ENCODE measurements at places on chromosomes 12 and 14.

GRCh38 chr12:6358881-6359280 is 16.5 kb downstream of the SCNN1A start:
- DNase-seq, result no peak

DNA sequence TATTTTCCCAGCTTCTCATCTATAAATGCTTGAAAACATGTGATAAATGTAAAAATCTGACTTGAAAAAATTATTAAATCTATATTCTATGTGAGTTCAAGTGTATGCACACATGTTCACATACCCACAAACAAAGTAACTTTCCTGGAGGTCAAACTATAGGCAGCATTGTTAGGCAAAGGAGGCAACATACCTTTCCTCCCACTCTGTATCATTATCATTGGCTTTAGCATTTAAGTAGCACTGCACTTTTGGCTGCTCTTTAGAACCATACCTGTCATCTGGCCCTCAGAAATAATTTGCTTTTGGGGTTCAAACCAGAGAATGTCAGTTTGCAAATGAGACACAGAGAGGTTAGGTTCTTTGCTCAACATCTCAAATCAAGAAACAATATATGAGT is 102.4 kb upstream of the CCDC196 start:
- no peak for DNase-seq

DNA sequence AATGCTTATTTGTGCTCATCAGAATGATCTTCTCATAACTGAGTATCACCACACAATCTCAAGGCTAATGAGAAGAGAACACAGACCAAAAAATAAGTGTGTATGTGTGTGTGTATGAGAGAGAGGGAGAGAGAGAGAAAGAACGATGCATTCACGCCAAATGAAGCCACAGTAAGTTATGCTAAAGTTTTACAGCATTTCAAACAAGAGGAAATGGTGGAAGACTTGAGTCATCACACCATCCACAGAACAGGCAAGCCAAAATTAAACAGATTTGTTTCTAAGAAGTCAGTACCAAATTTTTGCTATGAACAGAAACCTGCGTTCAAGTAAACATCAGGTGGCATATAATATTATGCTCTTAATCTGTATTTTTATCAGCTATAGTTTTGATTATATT is 141.2 kb downstream of the MED13L start:
- peak; percentile 83 for DNase-seq

DNA sequence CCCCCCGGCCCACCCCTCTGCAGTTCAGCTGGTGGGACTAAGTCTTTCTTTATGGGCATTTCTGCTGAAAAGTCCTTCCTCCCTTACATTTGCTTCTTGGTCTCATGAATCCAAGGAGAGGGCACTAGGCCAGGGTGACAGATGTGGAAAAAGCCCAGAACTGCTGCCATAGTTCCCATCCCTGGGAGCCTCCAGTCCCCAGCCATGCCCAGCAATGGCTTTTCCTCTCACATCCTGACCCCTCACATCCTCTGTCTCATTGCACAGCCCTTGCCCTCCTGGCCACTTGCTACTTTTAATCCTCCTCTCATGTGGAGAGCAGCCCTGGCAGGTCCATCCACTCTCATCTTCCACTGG is 122.5 kb downstream of the ZFP36L1 start:
- peak; percentile 47 for DNase-seq

DNA sequence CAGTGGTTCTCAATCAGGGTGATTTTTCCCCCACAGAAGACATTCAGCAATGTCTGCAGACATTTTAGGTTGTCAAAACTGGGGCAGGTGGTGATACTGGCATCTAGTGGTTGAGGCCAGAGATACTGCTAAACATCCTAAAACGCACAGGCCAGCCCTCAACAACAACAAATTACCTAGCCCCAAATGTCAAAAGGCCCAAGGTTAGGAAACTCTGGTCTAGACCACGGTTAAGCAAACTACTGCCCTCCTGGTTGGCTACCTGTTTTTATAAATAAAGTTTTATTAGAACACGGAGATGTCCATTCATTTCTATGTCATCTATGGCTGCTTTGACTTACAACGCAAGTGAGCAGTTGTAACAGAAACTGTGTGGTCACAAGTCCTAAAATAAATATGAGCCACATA is 186.7 kb downstream of the EFCAB11 start:
- DNase-seq, result peak; percentile 67

GRCh38 chr12:20375560-20375959 is 7.2 kb downstream of the PDE3A start:
- no peak for DNase-seq

DNA sequence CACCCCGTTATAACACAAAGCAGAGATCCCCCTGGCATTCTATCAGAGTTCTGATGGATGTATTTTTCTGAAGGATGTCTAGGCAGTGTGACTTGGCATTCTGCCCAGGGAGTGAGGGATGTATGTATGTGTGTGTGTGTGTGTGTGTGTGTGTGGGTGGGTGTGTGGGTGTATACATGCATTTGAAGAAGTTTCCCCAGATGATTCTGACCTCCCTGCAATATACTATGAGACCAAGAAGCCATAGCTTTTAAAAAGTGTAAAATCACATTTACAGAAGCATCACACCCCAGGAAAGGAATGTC is 59.7 kb upstream of the NAP1L1 start:
- DNase-seq, result peak; percentile 61

GRCh38 chr14:21771671-21772070 is 98.1 kb upstream of the OR4E1 start:
- no peak for DNase-seq

- DNase-seq, result peak; percentile 20
Measured at GRCh38 chr12:7729746-7730145, 17.4 kb downstream of the CLEC4C start.

- DNase-seq, result peak; percentile 34
Measured at GRCh38 chr14:37709419-37710195, 114.2 kb downstream of the TTC6 start.

- peak; percentile 55 for DNase-seq
Measured at GRCh38 chr12:118060301-118061010, 523 bp downstream of the WSB2 start.

GRCh38 chr12:20415641-20416040 is 47.3 kb downstream of the PDE3A start:
- no peak for DNase-seq

GRCh38 chr14:61569308-61569707 is 126.0 kb upstream of the HIF1A start:
- no peak for DNase-seq

DNA sequence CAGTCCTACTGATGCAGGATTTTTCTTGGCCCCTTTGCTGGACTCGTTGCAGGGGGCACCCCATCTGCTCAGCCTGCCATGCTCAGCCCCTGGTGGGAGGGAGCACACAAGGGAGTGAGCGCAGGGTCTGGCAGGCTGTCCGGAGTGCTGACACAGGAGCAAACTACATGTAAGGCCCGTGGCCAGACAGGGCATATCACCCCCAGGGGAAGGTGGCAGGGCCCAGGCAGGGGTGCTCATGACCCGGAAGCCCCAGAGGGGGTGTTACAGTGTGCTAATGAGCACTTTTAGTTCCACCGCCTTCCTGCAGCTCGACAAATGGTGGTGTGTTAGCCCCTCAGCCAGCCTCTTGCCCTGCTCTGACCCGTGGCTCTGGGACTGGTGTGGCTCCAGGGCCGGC is 645.6 kb upstream of the TMEM132C start:
- no peak for DNase-seq

- DNase-seq, result no peak
Measured at GRCh38 chr12:26954027-26954426, 15.8 kb downstream of the FGFR1OP2 start.

DNA sequence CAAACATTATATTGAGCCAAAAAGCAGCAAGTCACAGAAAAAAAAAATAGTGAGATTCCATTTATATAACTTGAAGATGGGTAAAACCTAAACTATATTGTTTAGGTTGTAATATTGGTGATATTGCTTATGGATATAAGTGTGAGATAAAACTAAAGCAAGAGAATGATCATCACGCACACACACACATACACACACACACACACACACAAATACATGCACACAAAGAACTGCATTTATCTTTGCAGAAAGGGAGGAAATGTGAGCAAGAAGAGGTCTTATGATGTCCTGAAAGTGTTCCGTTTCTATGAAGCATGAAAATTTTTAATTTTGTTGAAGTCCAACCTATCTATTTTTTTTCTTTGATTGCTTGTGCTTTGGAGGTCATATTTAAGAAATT is 16.4 kb upstream of the AMN1 start:
- DNase-seq, result no peak

GRCh38 chr12:43290836-43291235 is 261.2 kb downstream of the ADAMTS20 start:
- DNase-seq, result no peak

DNA sequence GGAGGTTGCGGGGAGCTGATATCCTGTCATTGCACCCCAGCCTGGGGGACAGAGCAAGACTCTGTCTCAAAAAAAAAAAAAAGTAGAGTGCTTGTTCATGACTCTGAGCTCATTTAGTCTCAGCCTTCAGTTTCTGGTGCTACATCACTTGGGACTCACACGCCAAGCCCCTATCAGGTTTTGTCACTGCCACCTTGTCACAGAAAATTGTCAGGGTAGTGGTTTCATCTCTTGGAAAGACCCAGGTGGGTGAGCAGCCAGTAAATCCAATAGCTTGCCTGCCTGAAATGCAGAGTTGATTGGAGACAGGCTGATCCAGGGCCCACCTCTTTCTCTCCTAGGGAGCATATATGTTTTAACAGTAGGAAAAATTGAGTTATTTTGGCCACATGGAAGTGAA is 113.0 kb downstream of the FGD4 start:
- no peak for DNase-seq

DNA sequence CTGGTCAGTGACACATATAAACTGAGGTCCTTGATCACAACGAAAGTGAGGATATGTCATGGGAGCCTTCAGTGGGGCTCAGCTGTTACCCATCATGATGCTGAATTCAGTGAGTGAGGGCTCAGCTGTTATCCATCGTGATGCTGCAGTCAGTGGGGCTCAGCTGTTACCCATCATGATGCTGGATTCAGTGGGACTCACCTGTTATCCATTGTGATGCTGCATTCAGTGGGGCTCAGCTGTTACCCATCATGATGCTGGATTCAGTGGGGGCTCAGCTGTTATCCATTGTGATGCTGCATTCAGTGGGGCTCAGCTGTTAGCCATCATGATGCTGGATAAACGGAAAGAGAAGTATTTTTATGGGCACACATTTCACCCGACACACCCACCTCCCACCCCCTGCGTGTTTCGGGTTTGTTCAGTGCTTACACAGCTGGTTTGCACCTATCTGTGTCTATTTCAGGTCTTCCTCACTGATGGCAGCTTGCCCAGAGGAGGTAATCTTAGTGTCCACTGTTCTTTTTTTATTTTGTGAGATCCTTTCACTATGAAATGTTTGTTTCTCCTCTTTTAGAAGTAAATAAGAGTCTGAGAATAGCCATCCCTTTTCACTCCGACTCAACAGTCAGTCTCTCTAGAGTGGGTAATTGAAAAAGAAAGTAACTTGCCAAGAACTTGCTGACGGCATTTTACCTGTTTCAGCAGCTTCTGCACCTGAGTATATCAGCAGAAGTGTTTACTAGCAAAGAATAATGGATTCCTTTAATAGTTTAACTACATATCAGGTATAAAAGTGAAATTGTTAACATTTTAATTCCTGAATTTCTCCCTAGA is 183.0 kb downstream of the ERC1 start:
- DNase-seq, result no peak

DNA sequence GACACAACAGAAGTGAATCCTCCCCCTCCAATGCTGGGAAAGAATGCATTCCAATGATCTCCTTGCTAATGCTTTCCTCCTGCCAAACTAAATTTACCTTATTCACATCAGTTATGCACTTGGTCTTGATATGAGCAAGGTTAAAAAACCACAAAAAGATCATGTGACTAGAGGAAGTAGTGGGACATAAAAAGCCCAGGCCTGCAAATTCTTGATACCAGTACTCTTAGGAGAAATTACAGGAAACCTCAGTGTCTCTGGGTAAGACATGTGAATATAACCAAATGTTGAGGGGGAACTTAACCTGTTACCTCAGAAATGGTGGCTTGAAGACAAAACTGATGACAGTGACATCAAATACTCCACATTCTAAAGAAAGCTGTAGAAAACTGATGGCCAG is 427.1 kb downstream of the RPS29 start:
- DNase-seq, result no peak

GRCh38 chr14:81710232-81710845 is 176.7 kb upstream of the SEL1L start:
- DNase-seq, result peak; percentile 8

DNA sequence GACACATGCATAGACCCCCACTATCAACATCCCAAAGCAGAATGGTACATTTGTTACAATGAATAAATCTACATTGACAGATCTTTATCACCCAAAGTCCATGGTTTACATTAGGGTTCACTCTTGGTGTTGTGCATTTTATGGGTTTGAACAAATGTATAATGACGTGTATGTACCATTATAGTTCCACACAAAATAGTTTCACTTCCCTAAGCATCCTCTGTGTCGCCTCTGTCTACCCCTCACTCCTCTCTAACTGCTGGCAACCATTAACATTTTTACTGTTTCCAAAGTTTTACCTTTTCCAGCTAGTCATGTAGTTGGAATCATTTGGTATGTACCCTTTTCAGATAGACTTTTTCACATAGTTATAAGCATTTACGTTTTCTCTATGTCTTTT is 69.5 kb upstream of the LMO3 start:
- DNase-seq, result no peak

GRCh38 chr12:88816201-88816600 is 235.9 kb upstream of the KITLG start:
- peak; percentile 64 for DNase-seq

DNA sequence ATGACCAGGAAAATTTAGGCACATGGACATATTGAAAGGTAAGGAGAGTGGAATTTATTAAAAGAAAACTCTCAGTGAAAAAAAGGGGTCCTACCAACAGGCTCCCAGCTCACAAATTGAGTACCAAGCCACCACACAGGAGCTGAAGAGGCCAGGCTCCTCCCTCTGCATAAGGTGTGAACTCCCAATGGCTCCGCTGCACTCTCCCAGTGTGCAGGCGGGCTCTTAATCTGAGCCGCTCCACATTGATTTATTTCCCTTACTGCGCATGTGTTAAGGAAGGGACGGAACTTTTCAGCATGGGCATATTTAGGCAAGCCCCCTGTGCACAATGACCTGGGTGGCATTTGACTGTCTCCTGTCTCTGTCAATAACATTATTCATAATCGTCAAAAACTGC is 68.6 kb upstream of the PLEKHG7 start:
- no peak for DNase-seq

Measured in EH (cell line).